ENCODE measurements at places on chromosomes 2 and 18.

- no peak for DNase-seq
These were observed 120.6 kb downstream of the CTIF start for GRCh38 chr18:48659188-48660009.

- DNase-seq = no peak
These were observed 42.8 kb downstream of the SOX11 start for GRCh38 chr2:5734859-5735520.

GRCh38 chr18:30248056-30248455 lies 794.5 kb downstream of the DSC3 start:
- no peak for DNase-seq

DNA sequence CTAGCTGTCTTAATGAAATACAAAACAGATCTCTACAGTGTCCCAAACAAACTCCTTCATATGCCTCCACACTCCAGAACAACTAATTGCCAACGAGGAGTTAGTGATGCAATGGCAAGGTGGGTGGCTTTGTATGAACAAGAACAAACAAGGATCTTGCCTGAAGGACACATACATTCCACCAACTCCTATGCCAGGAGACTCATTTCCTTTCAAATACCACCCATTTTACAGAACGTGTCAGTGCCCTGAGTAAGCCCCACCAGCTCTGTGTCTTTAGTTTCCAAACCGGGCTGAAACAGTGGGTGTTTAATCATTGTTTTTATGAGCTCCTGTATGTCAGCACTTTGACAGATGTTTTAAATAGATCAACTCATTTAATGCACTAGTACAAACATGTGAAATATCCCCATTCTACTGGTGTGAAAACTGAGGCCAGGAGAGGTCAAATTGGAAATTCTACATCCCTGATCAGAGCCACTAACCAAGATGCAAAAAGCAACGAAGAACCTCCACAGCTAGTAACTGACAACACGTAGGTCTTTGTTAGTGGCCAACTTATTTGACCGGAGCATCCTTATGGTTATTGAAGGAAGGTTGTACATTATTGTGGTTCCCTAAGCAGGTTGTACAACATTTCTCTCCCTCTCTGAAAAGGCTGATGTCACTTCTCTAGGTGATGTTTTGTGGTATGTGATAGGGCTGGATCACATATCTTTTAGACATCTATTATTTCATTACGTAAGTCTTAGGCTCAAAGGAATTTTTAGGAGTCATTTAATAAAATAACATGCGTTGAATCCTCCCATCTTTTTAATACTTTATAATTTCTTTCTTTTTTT lies 534.9 kb upstream of the TNP1 start:
- no peak for DNase-seq

DNA sequence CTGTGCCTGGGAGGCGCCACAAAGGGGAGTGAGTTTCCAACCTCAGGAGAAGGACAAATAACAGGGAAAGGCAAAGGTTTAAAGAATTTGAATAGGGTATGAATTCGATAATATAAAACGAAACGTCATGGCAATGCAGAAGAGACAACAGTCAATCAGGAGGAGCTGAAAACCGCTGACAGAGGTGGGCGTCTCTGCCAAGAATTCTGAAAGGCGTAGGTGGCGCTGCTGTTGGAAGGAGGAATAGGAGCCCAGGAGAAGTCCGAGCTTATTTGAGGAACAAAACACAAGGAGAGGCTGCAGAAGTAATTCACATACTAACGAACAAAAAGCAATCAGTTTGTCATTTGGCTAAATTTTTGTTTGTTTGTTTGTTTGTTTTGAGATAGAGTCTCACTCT lies 485.8 kb upstream of the POU3F3 start:
- no peak for DNase-seq

DNA sequence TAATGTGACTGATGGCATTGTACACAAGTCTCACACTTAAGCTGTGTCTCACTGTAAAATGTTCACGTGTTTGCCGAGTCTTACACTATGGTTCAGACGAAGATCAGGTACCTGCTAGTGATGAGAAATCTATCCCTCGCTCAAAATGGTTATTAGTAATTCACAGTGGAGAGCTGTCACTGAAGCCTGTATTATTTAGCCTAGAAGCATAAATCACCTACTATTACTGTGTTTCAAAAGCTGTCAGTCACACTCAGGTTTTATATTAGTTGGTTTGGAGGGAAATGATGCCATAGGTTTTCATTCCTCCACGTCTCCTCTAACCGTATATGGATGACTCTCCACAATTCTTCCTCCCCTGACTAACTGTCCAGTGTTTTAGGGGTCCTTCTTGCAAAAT lies 292.4 kb upstream of the ZEB2 start:
- no peak for DNase-seq

GRCh38 chr2:197908156-197908555 lies 103.8 kb downstream of the PLCL1 start:
- DNase-seq = no peak

GRCh38 chr2:236083934-236084333 lies 84.3 kb downstream of the GBX2 start:
- no peak for DNase-seq

DNA sequence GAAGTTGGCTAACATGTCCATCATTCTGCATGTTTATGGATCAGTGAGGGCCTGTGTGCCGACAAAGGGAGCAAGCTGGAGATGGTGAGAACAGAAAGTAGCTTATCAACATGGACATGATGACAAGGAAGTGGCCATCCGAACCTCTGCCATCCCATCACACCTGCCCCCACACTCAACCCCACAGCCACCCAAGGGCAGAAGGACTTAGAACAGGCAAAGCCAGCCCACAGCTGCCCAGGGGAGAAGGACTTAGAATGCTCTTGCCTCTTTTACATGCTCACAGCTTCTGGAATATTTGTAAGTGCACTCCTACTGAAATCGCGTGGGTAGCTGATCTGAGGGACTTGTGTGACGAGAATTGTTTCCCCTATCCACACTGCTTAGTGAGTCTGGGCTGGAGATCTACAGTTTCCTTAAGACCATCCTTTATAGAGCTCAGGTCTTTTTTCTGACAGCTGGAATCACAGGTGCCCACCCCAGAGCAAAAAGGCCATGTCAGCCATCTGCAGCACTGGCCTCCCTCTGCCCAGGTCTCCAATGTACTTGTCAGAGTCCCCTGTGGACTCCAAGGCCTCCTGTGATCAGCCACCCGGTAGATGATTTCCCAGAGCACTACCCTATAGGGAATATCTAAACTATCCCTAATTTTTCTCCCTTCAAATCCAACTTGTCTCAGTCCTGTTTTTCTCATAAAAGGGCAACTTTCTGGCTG lies 154.1 kb downstream of the SMAD7 start:
- DNase-seq = no peak

DNA sequence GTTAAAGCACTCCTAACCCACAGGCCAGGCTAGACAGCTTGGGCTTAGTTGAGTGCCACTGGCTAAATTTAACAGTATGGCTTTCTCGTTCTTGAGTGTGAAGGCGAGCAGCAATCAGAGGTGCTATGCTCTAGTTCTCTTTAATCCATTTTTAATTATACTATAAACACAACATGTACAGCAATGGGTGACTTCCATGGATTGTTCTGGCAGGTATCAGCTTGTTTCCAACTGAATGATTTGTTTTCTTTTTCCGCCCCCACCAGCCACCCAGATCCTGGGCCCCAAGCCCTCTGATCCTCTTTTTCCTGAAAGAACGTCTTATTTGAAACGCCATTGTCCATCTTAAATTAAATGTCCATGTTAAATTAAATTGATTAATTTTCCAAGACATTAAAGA lies 244.8 kb downstream of the IKZF2 start:
- DNase-seq = no peak

DNA sequence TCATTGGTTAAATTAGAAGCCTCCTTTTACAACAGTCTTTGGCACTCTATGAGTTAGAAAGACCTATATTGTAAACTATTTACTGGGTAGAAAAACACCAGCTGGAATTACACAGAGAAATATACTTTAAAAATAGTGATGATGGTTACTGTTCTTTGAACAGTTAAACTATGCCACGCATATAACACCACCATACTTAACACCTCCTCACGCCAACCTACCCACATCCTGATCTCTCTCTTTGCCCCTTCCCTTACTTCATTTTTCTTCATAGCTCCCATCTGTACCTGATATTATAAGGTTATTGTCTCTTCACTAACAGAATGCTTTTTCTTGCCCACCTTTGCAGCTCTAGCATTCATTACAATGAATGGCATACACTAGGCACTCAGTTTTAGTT lies 173.8 kb downstream of the DPP4 start:
- DNase-seq = no peak

DNA sequence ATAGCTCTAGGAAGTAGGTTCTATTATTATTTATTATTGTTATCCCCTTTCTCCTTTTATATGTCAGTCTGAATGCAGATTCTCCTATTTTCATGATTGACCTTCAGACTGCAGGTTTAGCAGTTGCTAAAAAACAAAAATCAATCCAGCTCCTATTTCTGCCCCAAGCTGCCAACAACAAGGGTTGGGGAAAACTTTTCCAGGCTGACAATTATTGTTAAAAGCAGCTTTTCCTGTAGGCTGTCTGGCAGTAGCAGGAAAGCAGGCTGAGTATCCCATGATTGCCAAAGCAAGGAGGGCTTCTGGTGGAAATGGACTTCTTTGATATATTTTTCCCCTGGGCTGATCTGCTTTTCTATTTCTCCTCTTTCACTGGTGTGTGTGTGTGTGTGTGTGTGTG lies 78.0 kb upstream of the CTLA4 start:
- no peak for DNase-seq

- peak; percentile 8 for DNase-seq
These were observed 129.8 kb upstream of the FSIP2 start for GRCh38 chr2:185608799-185609198.

GRCh38 chr2:142857256-142858164 lies 20.0 kb upstream of the KYNU start:
- DNase-seq = no peak

DNA sequence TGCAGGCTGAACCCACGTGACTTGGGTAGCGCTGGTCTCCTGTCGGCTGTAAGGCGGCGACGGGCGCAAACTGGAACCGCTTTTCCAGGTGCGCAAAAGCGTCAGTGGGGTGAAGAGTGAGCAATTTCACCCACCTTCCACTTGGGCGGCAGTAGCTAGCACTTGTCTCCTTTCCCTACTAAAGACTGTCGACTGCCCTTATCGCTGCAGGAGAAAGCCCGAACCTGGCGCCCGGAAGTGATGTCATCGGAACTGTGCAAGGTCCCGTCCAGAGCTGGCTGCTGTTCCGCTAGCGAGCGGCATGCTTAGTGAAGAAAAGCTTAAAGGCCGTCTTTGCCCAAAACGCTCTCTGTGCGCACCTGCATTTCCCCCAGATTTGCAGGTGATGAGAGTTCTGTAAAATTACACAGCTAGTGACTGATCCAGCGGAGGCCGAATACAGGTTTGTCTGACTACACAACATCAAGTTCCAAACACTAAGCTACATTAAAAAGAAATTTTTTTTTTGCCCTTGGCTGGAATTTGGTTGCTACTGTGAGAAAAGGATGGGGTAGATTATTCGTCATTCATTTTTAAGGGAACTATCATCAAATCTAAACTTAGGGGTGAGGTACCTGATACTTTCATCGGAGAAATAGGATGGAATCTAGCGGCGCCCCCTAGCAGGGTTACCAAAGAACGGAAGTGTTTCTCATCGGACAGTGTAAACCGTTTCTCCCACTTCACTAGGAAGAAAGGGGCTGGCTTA lies at the start of gene OSGEPL1:
OSGEPL1 (minus strand) TSS at position 242 of the 748 bp plus-strand sequence. CDS start 1,152 bp downstream, outside the sequence.
- peak; percentile 90 for DNase-seq

- no peak for DNase-seq
These were observed 20.1 kb upstream of the TMEM87B start for GRCh38 chr2:112034924-112035323.

DNA sequence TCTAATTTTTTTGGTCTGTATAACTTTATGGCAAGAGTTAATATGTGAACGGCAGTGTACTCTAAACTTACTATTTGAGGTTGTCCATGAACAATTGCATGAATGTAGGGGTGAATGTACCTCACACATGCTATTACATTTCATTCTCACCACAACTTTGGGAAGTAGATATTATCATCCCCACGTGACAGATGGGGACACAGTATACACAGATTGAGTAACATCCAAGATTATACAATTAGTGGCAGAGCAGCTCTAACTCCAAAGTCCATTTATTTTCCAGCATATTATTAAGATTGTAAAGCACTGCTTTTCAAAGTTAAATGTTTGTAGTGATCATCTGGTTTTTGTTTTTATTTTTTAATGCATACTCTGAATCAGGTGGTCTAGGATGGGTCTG lies 622.1 kb upstream of the ZEB2 start:
- DNase-seq = no peak

- DNase-seq = no peak
These were observed 140.9 kb downstream of the TCF4 start for GRCh38 chr18:55446996-55447671.

DNA sequence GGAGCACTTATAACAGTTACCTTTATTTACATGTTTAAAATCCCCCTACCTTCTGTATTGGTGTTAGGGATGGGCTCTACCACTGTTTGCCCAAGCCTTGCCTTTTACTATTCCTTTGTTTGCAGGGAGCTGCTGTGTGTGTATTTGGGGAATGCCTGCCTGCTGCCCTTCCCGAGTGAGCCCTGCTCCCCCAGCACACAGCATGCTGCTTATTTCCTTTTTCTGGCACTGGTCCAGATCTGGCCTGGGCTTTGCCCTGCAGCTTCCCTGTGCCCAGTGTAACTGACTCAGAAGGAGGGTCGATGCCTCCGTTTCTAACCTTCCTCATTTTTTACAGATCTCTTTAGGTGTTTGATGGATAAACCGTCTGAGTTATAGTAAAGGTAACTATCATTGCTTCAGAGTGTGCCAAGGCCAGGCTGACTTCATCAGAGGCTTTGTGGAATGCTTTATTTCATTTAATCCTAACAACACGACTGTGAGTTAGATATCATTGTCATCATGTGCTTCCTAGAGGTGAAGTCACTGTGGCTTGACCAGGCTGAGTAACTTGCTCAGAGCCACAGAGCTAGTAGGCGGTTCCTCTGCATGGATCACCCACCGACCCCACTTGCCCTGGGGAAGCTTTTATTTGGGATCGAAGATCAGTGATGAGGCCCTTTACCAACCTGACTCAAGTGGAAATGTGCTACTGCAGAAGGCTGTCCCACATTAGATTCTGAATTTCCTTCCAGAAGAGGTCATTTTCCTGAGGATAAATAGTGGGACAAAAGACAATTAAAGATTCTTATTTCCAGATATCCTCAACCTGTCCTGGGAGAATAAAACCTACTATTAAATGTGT lies 238.8 kb downstream of the ZNF407 start:
- DNase-seq = peak; percentile 86

DNA sequence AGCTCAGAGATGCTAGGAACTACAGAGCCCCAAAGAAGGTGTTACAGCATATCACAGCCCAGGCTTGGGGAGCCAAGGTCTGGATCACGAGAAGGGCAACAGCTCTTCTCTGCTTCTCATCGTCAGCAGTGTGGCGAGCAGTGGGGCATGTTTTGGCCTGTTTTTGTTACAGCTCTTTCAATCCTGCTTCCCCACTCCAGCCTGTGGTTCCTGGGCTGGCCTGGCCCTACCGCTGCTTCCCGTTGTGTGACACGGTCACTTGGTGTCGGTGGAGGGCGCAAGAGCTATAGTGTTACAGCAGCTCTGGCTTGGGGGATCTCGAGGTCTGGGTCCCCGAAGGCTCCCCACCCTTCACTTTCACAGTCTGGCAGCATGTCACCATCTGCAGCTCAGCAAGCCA lies 870.2 kb downstream of the CBLN2 start:
- no peak for DNase-seq

- DNase-seq = no peak
These were observed 24.5 kb upstream of the PEX13 start for GRCh38 chr2:60992985-60993392.

GRCh38 chr2:15636972-15637785 lies 45.5 kb downstream of the DDX1 start:
- peak; percentile 18 for DNase-seq

Measured in NCI-H1092 treated with DMSO at 0.1 percent for 48 hours (cell line).